ENCODE measurements at places on chromosomes 2 and 18.

GRCh38 chr2:98058191-98058975, 28.6 kb upstream of the VWA3B start:
- no peak for DNase-seq

- DNase-seq: no peak
Observed at GRCh38 chr2:239640676-239641578, 240.1 kb upstream of the HDAC4 start.

GRCh38 chr18:80105369-80106167, 3.5 kb upstream of the ADNP2 start:
- no peak for DNase-seq

- no peak for DNase-seq
Observed at GRCh38 chr2:154688373-154688772, 10.1 kb upstream of the KCNJ3 start.

- no peak for DNase-seq
Observed at GRCh38 chr2:510839-511238, 166.4 kb downstream of the TMEM18 start.

- DNase-seq: no peak
Observed at GRCh38 chr2:174044556-174044955, 79.4 kb upstream of the SP3 start.
